Stimulated activated CD4-positive, alpha-beta T cell treated with anti-CD3 and anti-CD28 coated beads, Interleukin-4, amount 100 ng/mL, for 4 hours (primary cell): ENCODE measurements at places on chromosomes 2 and 18.

DNA sequence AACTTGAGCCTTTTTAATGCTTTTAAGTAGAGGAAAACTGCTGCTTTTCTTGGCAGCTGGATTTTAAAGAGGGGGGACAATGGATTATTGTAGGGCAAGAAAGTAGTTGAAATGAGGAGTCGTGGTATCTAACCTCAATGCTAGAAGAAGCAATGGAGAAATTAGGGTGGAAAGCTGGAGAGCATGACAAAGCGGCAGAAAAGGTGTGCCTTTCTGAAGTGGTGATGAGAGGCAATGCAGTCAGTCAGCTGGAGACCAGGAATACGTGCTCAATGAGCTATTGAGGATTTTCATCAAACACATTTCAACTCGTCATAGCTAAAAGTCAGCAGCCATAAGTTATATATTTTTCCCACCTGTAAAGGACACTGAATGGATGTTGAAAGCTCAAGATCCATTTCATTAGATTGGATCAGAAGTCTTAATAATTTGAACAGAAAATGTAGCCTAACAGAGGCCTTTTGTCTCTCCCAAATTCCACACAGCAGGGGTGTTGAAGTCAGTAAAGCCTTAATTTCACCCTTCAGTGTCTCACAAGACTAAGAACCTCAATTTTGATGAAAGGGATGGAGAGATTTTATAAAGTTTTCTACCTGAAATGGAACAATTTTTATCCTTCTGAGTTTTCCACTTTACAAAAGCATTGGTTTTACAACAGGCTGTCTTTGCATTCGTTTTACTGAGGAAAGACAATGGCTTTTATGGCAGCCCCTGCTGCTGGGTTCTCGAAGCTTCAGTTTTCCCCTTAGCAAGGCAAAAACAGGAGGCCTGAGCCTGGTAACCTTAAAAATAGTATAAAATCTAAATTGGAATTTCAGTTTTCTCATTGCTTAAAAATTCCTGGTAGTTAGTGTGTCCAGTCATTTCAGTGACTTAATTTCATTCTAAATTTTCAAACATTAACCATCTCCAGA, 131.1 kb downstream of the CCDC102B start:
- DNase-seq = no peak

GRCh38 chr2:221112744-221113143, 459.4 kb downstream of the EPHA4 start:
- no peak for DNase-seq

DNA sequence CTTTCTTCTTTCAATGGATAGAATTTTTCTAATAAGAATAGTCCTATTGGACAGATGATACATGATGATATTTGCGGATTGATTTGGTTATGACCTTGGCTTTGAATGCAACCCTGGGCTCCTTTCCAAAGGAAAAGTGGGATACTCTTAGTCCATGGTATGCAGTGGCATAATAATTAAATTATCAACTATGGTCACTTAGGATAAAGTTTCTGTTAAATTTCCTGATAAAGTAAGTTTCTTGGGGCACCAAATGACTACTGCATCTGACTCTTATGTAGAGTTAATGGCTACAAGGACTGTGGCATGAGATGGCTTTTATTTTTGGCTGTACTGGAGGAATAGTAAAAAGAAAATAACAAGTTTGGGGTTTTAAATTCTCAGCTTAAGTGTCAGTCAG, 126.7 kb downstream of the QPCT start:
- no peak for DNase-seq

DNA sequence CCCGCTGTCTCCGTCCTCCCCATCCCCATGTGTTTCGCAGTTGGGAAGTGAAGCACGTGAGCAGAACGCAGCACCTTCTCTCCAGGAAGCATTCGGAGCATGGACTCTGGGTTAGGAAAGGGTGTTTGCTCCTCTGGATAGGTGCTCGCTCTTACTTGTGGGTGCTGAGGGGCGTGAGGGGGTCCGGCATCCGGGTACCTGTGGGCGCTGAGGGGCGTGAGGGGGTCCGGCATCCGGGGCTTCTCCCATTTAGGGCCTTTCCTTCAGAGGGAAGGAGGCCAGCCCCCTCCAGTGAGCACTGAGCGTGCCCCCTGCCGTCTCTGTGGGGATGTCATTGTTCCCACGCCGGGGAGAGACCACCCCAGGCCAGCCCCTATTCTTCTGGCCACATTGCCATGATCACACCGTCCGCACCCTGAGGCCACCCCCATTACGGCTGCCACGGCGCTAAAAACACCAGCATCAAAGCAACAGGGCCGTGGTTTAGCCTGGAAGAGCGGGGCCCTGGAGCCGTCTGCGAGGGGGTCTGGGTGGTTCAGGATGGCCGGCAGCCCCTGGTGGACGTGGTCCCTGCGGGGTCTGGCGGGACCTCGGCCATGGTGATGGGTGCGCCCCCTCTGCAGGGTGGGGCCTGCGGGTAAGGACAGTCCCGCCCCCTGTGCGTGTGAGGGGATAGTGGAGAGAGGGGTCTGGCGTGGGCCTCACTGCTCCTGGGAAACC, 41.0 kb downstream of the NFATC1 start:
- DNase-seq = no peak

DNA sequence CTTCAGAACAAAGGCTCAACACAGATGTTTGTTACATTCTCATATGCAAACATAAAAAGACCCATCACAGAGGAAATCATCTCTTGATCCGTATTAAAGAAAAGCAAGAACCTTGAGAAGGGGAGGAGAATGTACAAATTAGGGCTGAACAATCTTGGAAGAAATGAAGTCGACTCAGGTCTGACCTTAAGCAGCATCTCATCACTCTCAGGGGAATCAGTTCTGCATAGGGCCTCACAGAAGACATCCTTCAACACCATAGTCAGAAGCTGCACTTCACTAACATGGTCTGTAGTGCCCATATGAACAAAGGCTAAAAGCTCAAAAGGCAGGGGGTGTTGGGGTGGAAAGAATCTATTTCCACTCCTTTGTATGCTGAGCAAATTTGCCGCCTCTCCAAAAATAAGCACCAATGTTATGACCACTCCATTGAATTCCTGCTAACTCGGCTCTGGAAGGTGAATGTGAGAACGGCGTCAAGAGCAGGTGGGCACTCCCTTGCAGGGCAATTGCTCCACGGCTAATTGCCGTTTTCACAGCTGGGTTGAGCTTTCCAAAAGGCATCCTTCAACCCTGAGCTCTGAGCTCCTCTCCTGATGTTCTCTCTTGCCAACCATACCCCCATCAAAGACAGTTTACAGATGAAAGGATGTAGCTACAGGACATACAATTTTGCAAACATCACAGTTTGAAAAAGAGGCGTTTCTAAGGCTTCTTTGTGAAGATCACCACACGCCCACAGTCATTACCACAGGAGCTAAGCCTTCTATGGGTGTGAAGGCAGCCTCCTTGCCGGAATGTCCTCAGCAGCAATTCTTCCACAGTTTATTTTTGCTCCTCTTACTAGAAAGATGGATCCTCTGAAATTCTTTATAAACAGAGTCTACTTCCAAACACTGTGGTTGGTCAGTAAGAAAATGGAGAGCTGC, 10.0 kb downstream of the KLF7 start:
- DNase-seq = no peak
